Astrocyte of the hippocampus (primary cell): ENCODE measurements at places on chromosomes 7 and 10.

- peak; percentile 57 for DNase-seq
These were observed 456.2 kb downstream of the REEP3 start for GRCh38 chr10:63977329-63977923.

DNA sequence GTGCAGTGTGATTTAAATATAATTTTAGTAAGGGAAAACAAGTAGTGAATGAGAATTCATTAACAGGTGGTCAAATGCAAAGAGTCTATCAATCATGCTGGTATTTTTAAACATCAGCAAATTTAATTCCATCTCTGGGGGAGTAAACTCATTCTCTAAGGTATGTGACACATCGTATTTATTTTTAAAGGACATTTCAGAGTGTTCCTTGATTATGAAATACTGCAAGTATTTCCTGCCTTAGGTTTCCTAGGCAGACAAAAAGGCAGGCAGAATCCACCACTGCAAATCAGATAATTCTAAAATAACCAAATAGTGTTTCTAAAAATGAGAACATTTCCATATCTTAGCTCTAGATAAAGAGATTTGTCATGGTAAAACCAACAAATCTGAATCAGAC, 193.8 kb downstream of the LRRTM3 start:
- DNase-seq: no peak

DNA sequence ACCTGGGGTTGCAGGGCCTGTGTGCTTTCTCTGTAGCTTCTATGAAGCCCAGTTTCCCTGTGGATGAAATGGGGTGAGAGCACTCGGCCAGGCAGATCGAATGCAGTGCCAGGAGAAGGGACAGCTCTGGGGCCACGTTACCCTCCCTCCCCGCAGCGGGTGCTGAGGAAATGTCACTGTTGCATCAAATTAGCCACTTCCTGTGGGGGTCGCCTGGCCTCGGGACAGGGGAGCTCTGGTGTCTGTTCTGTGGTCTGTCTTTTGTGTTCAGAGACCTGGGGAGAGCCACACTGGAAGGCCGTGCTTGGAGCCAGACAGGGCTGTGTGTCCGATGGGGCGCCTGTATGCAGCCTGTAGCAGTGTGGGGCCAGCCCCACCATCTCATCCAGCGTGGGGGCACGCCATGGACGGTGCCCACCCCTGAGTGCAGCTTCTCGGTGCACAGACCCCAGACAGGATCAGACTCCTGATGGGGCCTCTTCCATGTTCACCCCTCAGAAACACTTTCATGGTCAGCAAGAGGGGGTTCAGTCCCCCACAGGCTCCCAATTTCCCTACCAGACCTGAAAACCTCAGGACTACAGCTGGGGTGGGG, 13.6 kb downstream of the TTYH3 start:
- peak; percentile 50 for DNase-seq

GRCh38 chr7:20217193-20217948, at the start of gene MACC1:
MACC1 (minus strand) TSS chr7:20217384; CDS start chr7:20161862, 55,522 bp downstream.
- DNase-seq: no peak

DNA sequence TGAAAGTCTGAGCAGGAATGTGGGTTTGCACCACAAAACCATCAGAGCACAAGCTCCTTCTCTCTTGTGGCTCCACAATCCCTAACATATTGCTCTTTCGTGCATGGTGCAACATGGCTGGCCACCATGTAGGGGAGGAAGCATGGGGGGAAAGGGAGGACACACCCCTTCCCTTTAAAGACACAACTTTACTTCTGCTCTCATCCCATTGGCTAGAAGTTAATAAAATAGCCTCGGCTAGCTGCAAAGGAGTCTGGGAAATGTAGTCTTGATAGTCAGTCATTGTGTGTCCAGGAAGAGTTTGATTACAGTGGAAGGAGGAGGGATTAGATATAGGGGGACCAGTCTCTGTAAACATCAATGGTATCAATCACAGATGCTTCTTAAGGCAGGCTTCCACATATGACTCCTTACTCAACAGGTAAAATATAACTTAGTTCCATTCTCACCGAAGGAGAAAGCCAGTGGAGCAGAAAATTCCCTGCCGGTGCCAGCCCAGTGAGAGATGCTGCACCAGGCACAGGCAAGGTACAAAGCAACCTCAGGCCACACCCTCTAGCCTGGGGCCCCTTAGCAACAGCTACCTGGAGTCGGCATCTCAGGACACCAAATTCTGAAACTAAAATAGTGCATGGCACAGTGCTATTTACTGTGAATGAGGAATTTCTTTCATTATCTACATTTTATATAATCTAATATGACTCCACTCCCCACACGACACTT, 124.7 kb upstream of the CTBP2 start:
- DNase-seq: no peak

DNA sequence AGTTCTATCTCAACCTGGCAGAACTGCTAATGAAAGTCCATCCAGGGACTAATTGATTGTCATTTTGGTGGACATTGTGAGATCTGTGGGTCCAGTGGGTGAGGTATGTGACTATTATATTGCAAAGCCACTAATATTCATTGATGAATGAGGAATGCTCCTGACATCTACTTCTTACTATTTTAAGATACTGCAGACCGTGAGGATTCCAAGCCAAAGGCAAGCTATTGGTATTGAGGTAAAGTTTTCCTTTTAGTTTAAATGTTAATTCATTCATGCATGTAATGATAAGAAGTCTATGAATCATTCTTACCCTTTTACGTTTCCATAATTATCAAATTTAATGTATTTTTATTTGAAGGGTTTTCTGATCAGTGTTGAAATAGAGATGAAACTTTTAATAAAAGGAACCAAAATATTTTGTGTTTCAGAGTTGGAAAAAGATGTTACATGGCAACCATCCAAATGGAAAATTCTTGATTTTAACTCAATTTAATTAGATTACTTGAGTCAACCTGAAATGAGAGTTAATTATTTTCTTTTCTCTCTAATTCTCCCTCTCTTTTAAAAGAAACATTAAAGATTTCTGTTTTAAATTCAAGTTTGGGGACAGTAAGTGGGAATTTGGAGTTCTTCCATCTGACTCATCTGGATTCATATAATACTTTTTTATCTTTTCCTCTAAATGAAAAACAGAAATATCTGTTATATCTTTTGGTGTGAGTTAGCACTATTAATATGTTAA, 39.6 kb downstream of the NUP205 start:
- DNase-seq: peak; percentile 17
